ENCODE measurements at places on chromosomes 2 and 18. TPM values are rescaled to one million over a fixed set of nuclear protein-coding genes. Genes with fewer than 3 reads are reported as not detected.

The OR6B2 gene
- not detected for total RNA-seq

The NAT8 gene
- total RNA-seq, result 0.52 TPM

The MAL gene
- 1.4 TPM for total RNA-seq

The CXCR1 gene
- not detected for total RNA-seq

The MAP4K3 gene
- total RNA-seq, result 39.9 TPM

The PROKR1 gene
- 0.73 TPM for total RNA-seq

The CCDC178 gene
- total RNA-seq, result not detected

The TMEM163 gene
- total RNA-seq, result 0.41 TPM

GRCh38 chr2:232310696-232311095 lies 67.9 kb upstream of the ALPP start:
- no peak for DNase-seq

DNA sequence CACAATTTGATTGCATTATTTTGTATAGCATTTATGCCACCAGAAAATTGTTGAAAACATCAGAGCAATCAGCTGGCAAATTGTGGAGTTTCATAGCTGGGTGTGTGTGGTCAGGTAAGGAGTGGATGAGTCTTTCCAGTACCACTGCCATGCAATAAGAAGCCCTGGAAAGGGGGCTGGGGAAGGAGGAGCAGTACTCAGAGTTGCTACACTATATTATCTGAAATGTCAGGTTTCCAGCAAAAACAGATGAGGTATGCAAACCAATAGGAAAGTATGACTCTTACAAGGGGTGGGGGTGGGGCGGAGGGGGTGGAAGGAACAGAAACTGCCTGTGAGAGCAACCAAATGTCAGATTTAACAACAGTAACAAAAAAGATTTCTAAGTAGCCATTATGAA lies 112.2 kb downstream of the SOS1 start:
- DNase-seq, result no peak

DNA sequence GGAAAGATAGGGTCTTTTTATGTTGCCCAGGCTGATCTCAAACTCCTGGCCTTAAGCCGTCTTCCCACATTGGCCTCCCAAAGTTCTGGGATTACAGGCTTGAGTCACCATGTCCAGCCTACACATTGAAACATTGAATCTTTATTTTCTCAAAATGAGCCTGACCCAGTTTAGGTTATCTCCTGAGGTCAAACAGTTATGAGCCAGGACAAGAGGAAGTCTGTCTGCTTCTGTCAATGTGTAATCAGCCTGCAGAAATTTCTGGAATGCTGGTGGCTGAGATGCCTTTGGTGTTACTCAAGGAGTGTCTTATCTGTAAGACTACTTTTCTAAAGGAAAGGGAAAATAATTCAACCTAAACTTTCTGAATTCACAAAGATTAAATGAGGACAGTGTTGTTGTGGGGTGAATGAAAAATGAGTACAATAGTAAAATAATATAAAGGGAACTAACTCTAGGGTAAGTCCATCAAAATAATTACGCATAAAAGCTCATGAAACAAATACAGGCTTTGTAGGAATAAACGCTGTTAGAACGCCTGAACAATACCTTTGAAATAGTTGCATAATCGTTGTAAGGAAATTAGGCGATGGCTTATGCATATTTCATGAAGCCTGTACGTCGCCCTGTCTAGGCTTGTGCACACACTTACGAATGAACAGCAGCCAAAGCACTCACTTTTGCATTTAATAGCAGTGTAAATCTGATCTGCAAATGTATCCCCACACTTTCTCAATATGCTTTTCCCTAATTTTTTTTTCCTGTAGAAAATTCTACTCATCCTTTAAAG lies 260.8 kb downstream of the RDH14 start:
- no peak for DNase-seq

DNA sequence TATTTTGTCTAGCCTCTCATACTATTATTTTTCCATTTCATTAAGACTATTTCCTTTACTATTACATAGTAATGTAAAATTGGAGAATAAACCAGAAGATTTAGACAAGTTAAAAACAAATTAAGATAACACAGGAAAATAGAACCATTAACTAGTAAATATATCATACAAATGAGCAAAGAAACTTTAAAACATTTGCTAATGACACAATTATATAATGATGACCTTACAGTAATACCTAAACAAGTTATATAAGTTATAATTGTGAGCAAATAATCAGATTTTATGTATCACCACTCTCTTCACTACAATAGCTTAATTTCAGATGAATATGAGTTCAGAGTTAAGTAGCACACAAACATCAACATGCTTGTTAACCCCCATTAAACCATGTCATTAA lies 72.6 kb upstream of the GRB14 start:
- DNase-seq, result no peak

DNA sequence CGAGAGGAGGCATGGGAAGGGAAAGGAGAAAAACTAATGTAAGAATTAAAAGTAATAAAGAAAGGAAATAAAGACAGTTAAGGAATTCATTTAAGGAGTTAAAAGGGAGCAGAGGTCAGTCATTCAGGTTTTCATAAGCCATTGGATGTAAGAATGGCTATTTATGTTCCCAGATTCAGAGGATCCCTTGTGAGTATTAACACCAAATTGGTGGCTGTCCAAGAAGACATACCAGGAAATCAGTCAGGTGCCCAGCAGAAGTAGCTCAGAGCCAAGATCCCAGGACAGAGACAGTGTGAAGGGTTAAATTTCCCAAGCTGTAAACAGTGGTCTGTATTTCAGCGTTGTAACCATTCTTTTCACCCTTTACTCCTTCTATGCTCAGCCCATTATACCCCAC lies 550.4 kb downstream of the BCL11A start:
- DNase-seq, result no peak

DNA sequence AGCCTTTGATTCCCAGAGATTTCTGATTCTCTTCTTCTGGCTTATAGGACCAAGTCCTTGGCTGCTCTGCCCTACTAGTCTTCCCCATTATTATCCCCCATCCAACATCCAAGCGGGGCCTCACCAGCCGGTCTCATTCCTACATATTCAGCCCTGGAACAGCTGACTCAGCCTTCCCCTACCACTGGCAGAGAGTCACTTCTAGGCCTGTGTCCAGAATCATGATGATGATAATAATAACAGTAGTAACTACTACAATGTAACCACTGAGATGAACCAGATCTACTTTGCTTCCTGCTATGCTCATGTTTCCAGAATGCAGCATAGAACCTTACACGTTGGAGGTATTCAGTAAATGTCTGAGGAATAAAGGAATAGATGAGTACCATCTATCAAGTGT lies 295.2 kb downstream of the SRBD1 start:
- DNase-seq, result no peak

DNA sequence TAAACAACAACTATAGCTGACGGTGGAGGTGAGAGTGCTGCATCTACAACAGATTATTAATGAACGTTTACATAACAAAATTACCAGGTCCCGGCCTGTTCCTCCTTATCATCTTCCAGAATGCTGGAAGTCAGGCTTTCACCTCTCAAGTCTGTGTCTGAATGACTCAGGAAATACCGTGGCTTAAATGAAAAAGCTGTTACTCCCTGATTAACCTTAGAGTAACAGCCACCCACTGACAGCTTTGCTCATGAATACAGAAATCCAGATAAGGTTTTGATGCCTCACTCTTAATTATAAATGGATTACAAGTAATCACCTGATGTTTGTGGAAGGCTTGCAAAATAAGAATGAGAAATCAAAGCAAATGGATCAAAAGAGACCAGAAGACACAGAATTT lies 885.3 kb upstream of the CELF4 start:
- DNase-seq, result no peak

GRCh38 chr2:125572660-125573059 lies 1083.3 kb upstream of the GYPC start:
- DNase-seq, result no peak

DNA sequence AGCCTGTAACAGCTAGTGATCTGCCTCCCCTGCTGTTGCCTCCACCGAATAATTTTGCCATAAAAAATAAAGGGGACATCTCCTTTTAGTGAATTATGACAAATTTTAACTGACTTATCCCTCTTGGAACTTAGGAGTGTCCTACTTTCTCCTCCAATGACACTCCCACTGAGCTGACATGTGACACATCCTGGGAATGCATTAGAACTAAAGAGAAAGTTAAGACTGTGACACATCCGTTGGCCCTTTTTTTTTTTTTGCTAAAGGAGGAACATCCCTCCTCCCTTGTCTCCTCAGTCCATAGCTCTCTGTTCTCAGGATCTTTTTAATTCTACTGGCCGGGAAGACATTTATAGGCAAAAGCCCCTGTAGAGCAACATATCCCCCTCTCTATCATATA lies 268.2 kb downstream of the NRXN1 start:
- no peak for DNase-seq

DNA sequence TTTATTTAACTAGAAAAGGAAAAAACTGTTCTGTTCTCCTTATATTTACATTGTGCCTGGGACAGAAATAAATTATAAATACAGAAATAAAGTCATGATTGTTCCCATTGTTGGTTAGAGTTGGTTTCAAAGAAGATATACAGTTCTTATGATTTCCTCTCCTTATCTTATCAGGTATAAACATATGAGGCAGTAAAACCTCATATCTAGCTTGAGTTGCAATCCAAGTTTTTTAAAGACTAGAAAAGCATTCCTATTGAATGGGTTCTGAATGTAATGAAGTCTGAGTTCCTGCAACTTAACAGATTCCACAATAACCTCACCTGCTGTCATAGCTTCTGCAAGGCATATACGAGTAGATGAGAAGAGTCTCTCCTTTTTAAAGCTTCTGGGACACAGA lies 114.7 kb upstream of the CAVIN2 start:
- DNase-seq, result no peak

DNA sequence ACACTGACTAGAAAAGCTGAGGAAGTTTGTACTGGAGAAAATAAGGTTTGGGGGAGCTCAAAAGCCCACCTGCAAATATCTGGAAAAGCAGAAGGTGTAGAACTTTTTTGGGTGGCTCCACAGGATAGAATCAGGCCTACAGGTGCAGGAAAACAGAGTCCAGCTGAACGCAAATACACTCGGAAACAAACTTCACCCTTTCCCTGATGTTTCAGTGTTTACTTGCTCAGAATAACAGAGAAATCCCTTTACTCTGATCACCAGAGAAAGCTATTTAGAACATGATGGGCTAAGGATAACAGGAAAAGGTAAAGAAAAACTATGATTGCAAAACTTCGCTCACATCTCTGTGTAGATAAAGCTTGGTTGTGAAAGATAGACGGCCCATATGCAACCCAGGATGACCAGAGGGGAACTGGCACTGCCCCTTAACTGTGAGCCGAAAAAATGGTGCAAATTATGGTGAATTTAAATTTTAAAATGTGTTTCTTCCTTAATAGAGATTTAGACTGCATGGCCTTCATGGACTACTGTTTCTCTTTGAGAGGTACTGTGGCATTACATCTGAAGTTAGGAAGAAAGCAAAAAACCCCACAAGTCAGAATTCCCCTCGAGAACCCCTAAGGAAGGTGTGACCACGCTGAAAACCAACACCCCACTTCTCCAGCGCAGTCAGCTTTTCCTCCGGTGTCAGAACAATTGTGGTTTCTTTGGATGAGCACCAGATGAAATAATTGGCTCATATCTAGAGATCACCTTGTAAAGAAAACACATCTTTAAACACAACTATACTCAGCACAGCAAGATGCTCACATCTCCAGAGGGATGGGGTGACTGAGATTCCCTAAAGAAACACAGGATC lies 84.5 kb upstream of the TMEM247 start:
- no peak for DNase-seq

DNA sequence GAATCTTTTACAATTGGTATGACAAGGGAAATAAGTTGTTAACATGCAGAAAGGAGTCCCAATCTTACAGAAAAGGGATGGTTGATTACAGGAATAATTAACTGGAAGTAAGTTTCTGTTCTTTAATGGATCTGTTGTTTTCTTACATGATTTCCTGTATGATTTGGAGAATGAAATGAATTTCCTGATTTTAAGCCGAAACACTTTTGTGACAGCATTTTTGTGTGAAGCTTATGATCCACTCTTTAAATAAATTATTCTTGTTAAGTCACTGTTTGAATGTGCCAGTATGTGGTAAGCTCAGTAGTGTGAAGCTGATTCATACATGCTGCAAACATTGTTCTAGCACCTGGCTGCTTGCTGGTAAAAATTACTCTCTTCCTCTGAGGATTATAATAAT lies 516.2 kb downstream of the DCDC2C start:
- no peak for DNase-seq

DNA sequence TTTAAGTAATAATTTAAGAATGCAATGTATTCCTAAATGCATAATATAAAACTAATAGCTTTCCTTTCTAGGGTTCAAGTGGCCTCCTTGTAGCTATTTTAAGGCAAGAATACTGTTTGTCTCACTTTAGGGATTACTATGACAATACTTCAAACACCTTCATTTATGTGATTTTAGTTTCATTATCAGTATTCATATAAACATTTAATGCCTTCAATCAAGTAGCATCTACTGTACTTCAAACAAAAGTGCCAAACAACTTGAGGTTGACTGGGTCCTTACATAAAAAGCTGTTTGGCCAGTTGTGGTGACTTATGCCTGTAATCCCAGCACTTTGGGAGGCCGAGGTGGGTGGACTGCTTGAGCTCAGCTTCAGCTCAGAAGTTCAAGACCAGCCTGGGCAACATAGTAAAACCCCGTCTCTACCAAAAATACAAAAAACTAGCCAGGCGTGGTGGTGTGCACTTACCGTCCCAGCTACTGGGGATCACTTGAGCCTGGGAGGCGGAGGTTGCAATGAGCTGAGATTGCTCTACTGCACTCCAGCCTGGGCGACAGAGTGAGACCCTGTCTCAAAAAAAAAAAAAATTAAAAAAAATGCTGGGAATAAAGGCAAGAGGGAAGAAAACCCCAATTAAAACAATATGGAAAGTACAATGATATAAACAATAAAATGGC lies 9.3 kb downstream of the MEX3C start:
- DNase-seq, result no peak

- no peak for DNase-seq
Measured at GRCh38 chr2:224260372-224261020, 141.4 kb downstream of the FAM124B start.

- DNase-seq, result no peak
Measured at GRCh38 chr2:20103530-20103929, 52.1 kb upstream of the LAPTM4A start.

GRCh38 chr2:158828378-158829164 lies 33.5 kb downstream of the DAPL1 start:
- DNase-seq, result no peak

DNA sequence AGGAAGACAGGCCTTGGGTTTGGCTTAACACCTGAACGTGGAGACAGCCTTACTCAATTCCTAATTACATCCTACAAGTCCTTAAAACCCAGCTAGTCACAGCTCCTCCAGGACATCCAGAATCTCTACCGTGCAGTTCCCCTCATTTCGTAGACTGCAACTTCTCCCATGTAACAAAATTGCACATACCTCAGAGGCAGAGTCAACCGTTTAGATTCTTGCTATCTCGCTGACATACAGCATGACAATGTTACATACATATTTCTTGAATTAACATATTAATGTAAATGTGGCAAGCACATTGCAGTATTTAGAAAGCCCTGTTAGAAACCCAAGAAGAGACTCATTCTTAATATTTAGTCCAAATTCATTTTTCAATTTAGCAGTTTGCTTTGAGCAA lies 358.7 kb downstream of the SETBP1 start:
- DNase-seq, result no peak

DNA sequence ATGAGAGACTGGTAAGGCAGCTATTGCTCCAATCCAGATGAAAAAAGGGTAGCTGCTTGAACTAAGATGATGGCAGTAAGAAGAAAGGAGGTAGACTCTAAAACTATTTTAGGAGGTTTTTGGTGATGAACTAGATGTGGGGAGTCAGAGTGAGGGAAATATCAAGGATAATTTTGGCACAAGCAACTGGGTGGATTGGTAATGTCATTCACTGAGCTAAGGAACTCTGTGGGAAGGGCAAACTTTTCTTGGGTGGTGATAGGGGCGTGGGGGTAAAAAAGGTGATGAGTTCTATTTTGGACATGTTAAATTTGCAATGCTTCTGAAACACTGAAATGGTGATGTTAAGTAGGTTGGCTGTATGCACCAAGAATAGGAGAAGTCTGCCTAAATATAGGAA lies 19.3 kb downstream of the PAIP2B start:
- no peak for DNase-seq

Measured in mucosa of descending colon (tissue), 3 donors.